ENCODE measurements at places on chromosomes 3 and 15. TPM values are rescaled to one million over a fixed set of nuclear protein-coding genes. Genes with fewer than 3 reads are reported as not detected.

The XYLB gene
- total RNA-seq: 9.1 TPM

The FETUB gene
- not detected for total RNA-seq

The ARID3B gene
- 1.6 TPM for total RNA-seq

The TTLL13 gene
- total RNA-seq: under 0.01 TPM

The SLC22A14 gene
- 0.12 TPM for total RNA-seq

The SLC9A9 gene
- 9.5 TPM for total RNA-seq

The RCCD1 gene
- 11.9 TPM for total RNA-seq

The ITPKA gene
- 1.7 TPM for total RNA-seq

The TRAT1 gene
- not detected for total RNA-seq

The GUCA1C gene
- total RNA-seq: not detected

The AGTR1 gene
- total RNA-seq: 0.40 TPM

The RTP1 gene
- total RNA-seq: not detected

The CTXN2 gene
- total RNA-seq: not detected

The IQCF5 gene
- not detected for total RNA-seq

The CSTA gene
- 0.66 TPM for total RNA-seq

The IL12A gene
- 0.19 TPM for total RNA-seq

The PP2D1 gene
- total RNA-seq: not detected

The JAGN1 gene
- 17.4 TPM for total RNA-seq

The P2RY1 gene
- total RNA-seq: 1.2 TPM

The AP2M1 gene
- total RNA-seq: 754 TPM

The KIF7 gene
- 16.4 TPM for total RNA-seq

The LRRIQ4 gene
- 0.06 TPM for total RNA-seq

The SLC24A5 gene
- not detected for total RNA-seq

The LSG1 gene
- 34.1 TPM for total RNA-seq

The CRYGS gene
- 1.1 TPM for total RNA-seq

The IL20RB gene
- total RNA-seq: 0.31 TPM

The TEX9 gene
- 4.2 TPM for total RNA-seq

The BDH1 gene
- 0.93 TPM for total RNA-seq

The CHRNA3 gene
- total RNA-seq: not detected

The CDHR4 gene
- 0.06 TPM for total RNA-seq

The UCN2 gene
- 0.19 TPM for total RNA-seq

The ERC2 gene
- 0.53 TPM for total RNA-seq

The SLC51A gene
- not detected for total RNA-seq

The ASB14 gene
- total RNA-seq: under 0.01 TPM

The WNT7A gene
- total RNA-seq: not detected

The SCN11A gene
- total RNA-seq: 0.13 TPM

The MRPL3 gene
- 88.3 TPM for total RNA-seq

Measured in aortic smooth muscle cell (primary cell).